Iris pigment epithelial cell (primary cell): ENCODE measurements at places on chromosomes 6 and 20.

DNA sequence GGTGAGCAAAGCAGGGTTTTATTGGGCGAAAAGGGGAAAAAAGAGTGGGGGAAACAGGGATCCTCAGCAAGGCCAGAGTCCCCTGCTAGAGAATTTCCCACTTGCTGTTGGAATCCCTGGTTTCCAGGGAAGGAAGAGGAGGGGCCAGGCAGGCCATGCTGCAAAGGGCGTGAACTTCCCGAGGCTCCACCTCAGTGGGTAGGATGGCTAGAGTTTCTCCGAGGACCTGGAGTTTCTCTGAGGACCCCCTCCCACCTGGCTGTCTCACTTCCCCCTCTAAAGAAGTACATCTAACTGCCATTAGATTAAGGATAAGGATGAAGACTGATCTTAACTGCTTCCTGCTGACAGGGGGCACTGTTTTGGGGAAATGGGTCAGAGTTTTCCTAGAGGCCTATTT, 1239.3 kb upstream of the GJE1 start:
- no peak for DNase-seq

- DNase-seq = no peak
Measured at GRCh38 chr6:118889163-118889562, 4.8 kb upstream of the ASF1A start.

DNA sequence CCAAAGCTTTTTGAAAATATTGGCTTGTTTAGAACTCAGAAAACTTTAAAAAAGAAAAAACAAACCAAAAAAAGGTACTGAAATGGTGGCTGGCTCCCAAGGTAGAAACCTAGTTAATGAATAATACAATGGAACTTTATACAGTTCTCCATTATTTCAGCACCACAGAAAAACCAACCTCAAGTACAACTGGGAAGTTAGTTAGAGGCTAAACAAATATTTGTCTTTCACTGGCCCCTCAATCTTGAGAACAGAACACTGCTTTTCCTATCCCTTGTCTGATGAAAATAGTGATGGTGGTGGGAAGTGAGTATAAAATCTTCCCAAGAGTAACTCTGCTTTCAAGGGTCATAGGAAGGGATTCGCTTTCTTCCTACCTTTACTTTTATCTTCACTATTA, 126.5 kb downstream of the REV3L start:
- DNase-seq = no peak

GRCh38 chr6:134175532-134176263, 123.3 kb upstream of the SLC2A12 start:
- peak; percentile 78 for DNase-seq

DNA sequence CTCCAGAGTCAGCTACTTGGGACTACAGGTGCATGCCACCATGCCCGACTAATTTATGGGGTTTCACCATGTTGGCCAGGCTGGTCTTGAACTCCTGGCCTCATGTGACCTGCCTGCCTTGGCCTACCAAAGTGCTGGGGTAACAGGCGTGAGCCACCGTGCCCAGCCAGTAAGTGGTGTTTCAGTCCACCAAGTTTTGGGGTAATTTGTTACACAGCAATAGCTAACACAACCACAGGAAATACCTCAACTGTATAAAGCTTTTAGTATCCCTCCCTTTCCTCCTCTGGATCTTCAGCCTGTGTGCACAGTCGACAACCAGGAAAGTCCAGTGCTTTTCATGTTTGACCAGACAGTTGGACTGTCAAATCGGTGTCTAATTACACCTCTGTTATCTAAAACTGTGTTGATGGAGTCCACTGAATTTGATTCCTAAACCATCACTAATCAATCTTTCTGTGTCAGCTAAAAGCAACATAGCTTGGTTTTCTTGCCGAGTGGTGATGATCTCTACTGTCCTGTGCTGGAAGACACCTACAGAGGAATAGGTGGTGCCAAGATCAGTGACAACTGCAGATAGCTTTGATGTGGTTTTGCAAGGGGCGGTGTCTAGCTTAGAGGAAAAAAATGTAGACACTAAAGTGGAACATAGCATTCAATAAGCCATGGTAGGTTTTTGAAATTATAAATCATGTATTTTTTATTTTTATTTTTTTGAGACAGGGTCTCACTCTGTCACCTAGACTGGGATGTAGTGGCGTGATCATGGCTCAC, 22.2 kb upstream of the ZBTB2 start:
- no peak for DNase-seq

- peak; percentile 34 for DNase-seq
Measured at GRCh38 chr6:143336446-143337152, 113.9 kb downstream of the ADAT2 start.

- DNase-seq = no peak
Measured at GRCh38 chr6:156618600-156619205, 158.5 kb upstream of the ARID1B start.

GRCh38 chr6:149646599-149646998, 1.9 kb downstream of the KATNA1 start:
- DNase-seq = no peak

GRCh38 chr6:70166088-70166958, 136.6 kb downstream of the COL9A1 start:
- peak; percentile 57 for DNase-seq

DNA sequence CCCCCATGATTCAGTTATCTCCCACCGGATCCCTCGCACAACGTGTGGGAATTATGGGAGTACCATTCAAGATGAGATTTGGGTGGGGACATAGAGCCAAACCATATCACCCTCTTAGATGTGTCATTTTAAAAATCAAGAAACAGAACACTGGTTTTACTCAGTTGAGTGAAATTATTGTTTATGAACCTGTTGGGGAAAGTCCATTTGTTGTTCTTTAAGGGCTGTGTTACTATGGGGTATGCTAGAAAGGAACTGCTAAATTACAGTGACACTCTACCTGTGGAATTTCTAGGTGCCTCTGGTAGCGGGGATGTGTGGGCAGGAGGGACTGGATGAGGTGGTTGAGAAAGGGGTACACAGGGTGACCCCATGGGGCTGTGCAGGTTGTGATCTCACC, 28.9 kb downstream of the STX11 start:
- DNase-seq = no peak

DNA sequence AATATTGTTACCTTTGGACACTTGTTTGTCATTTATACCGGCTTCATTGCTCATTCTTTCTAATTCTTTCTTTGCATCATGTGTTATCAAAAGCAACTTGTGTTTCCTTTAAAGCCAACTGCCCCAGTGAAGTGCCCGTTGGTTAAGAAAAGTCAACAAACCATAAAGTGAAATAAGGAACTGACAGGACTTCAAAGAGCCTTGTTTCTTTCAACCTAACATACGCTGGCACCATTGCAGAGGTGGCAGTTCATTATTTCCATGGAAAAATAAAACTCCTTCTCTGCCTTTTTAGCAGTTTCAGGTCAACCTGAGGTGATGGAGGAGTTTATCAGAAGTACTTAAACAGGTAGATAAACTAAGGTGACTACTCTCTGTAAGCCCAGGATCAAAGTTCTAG, 28.8 kb downstream of the FERMT1 start:
- no peak for DNase-seq

GRCh38 chr6:37686111-37686510, 11.6 kb downstream of the MDGA1 start:
- DNase-seq = no peak
